Pulmonary artery endothelial cell (primary cell): ENCODE measurements at places on chromosomes 4 and X. TPM values are rescaled to one million over a fixed set of nuclear protein-coding genes. Genes with fewer than 3 reads are reported as not detected.

The USP17L12 gene
- total RNA-seq, result not detected in 2 replicates

The PAGE4 gene
- total RNA-seq, result not detected in 2 replicates

The XPNPEP2 gene
- total RNA-seq, result not detected in 2 replicates

The SMR3B gene
- not detected in 2 replicates for total RNA-seq

The RHOXF2B gene
- total RNA-seq, result not detected in 2 replicates

The TKTL1 gene
- total RNA-seq, result not detected in 2 replicates

The NALF2 gene
- 0.04 TPM in 1 of 2 replicates, not detected in the other for total RNA-seq

The XAGE1A gene
- total RNA-seq, result not detected in 2 replicates

The PHOX2B gene
- not detected in 2 replicates for total RNA-seq

The FAM9B gene
- not detected in 2 replicates for total RNA-seq

The ZNF157 gene
- total RNA-seq, result not detected in 2 replicates

GRCh38 chr4:156101571-156101970 lies 147.9 kb upstream of the CTSO start:
- DNase-seq, result no peak

DNA sequence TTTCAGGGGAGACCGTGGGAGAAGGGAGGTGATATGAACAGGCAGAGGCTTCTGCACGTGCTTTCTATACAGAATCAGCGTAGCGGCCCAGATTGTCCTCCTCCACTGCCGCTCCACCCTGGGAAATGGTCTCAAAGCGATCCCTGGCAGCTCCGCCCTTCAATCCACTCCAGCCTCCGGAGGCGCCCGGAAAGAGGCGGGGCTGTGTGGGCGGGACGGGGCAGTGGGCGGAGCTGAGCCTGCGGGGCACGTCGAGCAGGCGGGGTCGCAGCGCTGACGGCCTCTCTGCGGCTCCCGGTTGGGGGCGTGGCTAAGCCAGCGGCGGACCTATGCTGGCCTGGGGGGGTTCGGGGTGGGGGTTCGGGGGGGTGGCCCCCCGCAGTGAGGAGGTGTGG lies 210 bp upstream of the SMIM10L2A start:
- DNase-seq, result peak; percentile 26

DNA sequence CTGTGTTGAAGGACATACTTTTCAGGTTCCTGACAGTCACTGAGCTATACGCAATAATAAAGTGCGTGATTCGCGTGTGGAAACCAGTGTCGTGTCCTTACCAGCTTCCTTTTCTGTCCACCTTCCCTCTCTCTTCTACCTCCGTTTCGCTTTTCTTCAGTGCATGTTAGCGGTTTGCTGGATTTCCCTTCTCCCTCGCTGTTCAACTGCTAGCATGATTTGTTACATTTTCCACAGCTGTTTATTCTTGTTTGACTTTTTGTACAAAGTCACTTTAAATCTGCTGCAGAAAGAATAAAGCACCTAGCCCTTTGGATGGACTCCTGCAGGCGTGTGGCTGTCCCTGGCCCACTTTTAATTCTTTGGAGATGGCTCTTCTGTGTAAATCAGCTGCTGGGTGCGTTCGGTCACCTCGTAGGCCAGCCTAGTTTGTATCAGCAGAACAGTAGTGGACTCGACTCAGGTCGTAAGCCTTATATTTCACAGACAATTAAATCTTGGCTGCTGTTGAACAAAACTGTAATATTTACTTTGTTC lies 8.9 kb upstream of the HAND2 start:
- DNase-seq, result no peak

- no peak for DNase-seq
Measured at GRCh38 chrX:44058339-44058738, 85.1 kb upstream of the NDP start.

GRCh38 chr4:19577097-19577496 lies 674.6 kb upstream of the SLIT2 start:
- DNase-seq, result no peak

- DNase-seq, result no peak
Measured at GRCh38 chr4:40621229-40621591, 8.5 kb downstream of the RBM47 start.

- DNase-seq, result no peak
Measured at GRCh38 chr4:7389101-7389701, 45.5 kb downstream of the PSAPL1 start.

GRCh38 chr4:186839122-186840037 lies 115.7 kb upstream of the FAT1 start:
- no peak for DNase-seq

GRCh38 chrX:132017431-132018185 lies 5.5 kb upstream of the STK26 start:
- no peak for DNase-seq

DNA sequence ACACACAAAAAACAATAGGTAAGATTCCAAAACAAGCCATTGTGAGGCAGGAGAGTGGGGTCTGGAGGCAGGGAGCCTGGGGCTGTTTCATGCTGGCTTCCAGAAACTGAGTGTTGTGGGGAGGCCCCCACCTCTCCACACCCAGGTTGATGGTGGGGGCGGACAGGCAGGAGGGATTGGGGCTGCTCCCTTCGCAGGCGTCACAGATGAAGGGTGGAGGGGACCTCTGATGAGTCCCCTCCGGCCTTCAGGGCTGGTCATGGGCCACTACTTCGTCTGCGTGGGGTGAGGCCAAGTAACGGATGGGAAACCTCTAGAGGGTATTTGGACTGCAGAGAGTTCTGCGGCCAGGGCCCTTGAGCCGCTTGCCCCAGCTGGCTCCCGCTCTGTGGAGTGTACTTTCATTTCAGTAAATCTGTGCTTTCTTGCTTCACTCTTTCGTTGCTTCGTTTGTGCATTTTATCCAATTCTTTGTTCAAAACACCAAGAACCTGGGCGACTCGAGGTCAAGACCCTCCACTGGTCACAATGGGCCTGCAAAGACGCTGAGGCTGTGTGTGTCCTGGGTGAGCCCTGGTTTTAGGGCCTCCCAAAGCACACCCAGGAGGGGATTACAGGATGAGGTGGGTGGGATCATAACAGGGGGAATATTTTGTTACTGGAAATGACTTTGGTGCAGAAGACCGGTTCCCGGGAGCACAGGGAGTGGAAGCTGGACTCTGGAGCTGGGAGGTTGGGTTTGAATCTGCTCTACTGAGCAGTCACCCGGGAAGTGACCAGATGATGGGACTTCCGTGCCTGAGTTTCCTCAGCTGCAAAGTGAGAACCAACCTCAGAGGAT lies 83.7 kb upstream of the ADRA2C start:
- no peak for DNase-seq

DNA sequence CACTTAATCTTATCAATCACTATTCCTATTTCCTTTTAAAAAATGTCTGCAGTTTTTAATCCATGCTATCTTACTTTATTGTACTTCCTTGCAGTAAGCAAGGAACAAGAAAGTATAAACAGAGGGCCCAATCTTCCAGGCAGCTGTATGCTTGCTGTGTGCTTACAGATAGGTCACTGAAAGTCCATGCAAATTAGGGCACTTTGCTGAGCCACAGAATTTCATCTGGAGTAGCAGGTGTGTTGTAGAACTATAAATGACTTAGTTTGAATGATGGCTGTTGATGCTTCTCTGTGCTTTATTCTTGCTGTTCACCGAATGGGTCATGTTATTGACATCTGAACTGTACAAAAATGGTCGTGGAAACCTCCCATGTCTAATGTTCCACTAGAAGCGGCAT lies 154.6 kb downstream of the ATOH1 start:
- no peak for DNase-seq

DNA sequence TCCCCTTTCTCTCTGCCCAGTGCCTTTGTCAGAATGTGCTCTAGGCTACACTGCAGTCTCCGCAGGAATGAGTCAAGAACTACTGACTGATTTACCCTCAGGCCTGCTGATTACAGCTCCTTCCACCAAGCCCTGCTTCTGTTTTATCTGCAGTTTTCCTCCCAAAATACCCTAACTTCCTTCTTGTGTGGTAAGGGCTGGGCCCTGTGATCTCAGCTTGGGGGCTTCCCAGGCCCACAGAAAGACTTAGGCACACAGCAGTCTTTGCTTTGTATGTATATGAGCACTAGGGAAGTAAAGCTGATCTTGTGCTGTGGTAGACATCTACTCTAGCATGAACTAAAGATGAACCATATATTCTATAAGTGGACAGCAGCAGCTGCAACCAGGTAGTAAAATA lies 18.8 kb downstream of the PAK3 start:
- DNase-seq, result no peak

GRCh38 chr4:83771113-83771705 lies 235.3 kb downstream of the GPAT3 start:
- DNase-seq, result no peak

DNA sequence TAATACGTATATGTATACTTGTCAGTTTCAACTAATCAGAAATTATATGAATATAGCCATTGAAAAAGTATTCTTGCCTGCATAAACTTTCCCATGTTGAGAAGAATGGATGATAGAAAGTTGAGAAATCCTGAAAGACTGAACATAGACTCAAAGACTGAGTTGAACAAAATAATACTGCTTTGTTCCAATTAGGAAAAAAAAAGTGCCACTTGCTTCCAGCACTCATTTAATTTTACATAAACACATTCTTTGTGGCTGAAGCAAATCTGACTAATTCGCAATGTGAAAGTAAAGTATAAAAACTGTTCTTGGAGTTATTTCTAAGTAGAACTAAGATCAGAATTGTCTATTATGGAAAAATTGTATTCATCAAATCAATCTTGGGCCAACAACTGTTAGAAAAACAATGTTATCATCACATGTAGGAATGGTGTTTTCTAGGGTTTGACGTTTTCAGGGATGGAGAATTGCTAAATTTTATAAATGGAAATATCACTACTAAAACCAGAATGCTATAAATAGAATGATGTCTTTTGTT lies 2334.6 kb downstream of the PCDH7 start:
- no peak for DNase-seq

- no peak for DNase-seq
Measured at GRCh38 chr4:106261980-106262379, 54.0 kb downstream of the TBCK start.

DNA sequence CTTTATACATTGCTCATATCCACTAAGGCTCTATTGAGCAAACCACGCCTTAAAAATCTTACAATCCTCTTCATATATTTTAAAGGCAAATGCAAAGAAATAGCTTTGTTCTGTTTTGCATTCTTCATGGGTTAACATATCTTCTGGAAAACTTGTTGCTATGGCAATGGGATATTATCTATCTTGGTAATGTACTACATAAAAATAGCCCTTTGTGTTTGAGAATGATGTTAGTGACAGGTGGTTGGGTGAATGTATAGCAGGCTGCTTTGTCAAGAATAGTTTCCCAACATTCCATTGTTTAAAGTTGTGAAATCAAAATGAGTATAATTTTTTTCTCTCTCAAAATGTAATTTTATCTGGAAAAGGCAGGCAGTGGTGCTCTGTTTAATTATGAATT lies 16.8 kb downstream of the REPS2 start:
- no peak for DNase-seq

- DNase-seq, result no peak
Measured at GRCh38 chr4:133808151-133808550, 393.4 kb downstream of the PABPC4L start.

DNA sequence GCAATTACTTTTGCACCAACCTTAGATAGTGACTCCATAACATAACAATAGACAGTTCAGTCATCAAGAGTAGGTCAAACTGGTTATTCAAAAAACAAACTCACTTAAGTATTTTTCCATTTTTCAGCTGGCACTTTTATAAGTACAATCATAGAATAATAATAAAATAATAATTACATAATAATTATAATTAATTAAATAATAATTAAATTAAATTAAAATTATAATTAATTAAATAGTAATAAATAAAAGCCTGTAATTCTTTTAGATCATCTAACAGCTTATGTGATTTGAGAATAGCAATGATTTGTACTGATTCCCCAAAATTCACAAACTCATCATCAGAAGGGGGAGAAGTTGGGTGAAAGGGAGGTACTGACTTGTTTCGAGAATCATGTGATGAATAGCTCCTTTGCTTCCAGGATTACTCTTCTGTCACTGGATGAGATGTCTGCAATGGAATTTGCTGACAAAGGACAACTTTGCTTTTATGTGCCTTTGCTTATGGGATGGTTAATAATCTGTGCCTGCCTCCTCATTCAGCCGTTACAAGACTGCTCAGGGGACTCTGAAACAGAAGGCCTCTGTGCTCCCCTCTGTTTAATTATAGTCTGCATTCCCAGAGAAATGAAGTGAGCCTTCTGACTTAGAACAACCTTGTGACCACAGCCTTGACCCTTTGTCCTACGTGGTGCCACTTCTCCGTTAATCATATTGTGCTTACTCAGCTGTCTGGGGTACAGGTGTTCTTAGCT lies 104.8 kb upstream of the ENPEP start:
- DNase-seq, result no peak

DNA sequence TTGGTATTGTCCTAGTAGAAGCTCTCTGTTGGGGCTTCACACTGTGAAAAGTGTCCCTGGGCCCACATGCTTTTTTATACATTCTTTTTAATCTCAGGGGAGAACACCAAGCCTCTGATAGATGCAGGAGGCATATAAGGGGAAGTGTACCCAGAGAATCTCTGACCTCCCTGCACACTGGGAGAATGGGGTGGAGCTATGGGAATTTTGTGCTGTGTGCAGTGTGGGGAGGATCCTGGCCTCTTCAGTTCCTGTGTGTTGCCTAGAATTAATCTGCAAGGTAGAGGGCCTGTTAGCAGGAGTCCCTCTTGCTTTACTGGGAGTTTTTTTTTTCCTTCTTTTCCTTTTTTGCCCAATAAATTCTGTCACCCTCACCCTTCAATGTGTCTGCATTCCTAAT lies 49.2 kb upstream of the SPIN4 start:
- no peak for DNase-seq

DNA sequence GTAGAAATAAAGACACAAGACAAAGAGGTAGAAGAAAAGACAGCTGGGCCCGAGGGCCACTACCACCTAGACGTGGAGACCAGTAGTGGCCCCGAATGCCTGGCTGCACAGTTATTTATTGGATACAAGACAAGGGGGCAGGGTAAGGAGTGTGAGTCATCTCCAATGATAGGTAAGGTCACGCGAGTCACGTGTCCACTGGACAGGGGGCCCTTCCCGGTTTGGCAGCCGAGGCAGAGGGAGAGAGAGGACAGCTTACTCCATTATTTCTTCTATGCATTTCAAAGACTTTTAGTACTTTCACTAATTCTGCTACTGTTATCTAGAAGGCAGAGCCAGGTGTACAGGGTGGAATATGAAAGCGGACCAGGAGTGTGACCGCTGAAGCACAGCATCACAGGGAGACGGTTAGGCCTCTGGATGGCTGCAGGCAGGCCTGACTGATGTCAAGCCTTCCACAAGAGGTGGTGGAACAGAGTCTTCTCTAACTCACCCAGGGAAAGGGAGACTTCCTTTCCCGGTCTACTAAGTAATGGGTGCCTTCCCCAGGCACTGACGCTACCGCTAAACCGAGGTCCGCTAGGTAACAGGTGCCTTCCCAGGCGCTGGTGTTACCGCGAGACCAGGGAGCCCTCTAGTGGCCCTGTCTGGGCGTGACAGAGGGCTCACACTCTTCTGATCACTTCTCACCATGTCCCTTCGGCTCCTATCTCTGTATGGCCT lies 44.9 kb downstream of the ZBTB49 start:
- no peak for DNase-seq

- no peak for DNase-seq
Measured at GRCh38 chr4:126799416-126799815, 833.3 kb upstream of the INTU start.

DNA sequence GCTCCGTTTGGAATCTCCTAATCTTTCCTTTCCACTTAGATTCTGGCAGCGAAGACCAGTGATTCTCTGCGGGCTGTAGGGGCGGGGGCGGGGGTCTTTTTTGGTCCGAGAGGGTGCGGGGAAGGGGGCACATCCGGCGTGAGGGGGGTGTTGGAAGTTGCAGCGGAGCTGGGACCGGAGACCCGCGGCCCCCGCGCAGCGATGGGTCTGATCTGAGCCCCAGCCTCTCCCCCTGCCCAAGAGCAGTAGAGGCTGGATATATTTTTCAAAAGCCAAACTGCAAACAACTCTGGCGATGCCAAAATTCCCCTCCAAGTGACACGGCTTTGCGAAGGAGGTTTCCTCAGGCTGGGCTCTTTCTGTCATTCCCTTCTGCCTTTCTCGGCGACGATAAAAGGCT lies 355 bp downstream of the GRID2 start:
- DNase-seq, result no peak
